Neural crest cell (in vitro differentiated cells): ENCODE measurements at places on chromosomes 1 and 21.

DNA sequence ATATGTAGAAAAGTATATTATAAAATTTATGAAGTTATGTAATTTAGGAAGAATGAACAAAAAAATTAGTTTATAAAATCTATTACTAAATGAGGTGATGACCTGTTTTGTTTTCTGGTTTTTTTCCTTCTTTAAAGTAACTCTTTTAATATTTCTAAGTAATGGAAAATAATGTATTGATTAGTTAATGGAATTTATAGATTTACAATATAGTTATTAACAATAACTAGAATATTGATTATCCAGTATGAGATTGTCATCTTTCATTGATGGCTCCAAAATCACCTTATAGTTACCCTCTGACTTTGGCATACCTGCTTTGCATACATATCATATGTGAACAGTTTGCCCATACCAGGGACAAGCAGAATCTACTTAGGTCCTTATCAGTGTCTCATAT is 23.4 kb downstream of the CAMSAP2 start:
- DNase-seq = no peak

DNA sequence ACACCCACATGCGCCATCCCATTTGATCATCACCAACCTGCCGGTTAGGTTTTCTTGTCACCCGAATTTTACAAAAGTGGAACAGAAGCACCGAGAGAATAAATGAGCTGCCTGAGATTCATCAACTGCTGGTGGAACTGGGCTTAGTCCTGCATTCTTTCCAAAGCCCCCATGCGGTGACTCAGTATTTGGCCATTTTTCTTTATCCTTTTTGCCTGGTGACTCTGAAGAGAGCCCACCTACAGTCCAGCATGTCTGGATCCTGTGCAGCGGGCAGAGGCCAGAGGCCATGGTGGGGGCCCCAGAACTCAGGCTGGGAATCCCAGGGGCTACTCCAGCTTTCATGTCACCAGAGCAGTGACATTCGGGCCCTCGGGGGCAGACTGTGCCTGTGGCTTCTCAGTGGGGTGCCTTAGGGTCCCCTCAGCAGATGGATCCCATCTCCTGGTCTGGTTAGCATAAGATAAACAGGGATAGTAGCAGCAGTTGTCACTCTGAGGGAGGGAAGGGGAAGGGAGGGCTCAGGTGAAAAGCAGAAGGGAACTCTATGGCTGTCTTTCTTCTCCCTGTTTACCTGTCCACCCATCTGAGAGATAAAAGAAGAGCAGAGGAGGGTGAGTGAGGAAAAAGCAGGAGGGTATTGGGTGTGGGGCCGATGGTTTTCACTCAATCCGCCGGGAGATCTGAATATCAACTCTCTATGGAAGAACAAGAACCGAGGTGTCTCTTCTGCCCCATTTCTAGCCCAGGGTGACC is 63.2 kb downstream of the KIF26B start:
- no peak for DNase-seq

DNA sequence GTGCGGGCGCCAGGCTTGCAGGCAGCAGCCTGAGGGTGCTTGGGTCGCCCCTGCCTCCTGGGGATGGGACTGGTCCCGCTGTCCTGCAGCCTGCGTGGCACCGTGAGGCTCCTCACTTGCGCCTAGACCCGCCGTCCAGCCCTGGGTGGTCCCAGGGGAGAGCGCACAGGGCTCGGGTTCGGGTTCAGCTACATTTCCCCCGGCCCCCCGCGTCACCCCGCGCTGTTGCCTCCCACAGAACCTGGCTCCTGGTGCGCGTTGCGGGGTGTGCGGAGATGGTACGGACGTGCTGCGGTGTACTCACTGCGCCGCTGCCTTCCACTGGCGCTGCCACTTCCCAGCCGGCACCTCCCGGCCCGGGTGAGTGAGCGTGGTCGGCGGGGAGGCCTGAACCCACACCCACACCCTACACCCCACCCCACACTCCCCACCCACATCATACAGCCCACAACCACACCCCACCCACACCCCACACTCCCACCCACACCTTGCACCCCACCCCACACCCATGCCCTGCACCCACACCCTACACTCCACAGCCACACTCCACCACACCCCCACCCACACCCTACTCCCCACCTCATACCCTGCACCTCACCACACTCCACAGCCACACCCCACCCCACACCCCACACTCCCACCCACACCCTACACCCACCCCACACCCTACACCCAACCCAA is 6.2 kb upstream of the PFKL start:
- DNase-seq = no peak

GRCh38 chr1:58648842-58649241 is 51.0 kb downstream of the MYSM1 start:
- DNase-seq = no peak

- peak; percentile 33 for DNase-seq
Observed at GRCh38 chr1:27527223-27527889, 37.4 kb upstream of the WASF2 start.

DNA sequence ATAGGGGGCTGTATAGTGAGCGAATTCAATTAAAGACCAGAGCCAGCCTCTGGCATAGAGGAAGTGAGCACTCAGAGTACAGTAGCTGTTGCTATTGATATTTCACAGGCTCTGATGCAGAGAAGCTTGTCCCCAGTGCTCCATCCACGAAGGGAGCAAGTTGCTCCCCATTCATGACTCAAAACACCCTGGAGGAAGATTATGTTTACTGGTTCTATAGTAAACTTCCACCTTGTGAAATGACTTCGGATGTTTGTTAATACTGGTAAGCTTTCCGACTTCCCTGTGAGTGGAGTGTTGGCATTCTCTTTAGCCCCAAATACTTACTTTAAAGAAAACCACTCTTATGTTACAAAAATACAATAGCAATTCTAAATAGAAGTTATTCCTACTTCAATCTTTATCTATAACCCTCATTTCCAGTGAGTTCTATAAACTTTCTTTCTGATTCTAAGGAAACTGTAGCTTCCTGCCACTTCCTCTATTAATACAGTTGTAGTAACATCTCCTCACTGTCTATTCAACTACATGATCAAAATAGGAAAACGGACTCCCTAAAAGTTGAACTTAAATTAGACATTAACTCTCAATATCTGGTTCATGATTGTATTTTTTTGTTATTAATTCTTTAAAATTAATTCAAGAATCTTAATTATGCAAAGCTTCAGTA is 46.4 kb downstream of the ZNF281 start:
- no peak for DNase-seq

DNA sequence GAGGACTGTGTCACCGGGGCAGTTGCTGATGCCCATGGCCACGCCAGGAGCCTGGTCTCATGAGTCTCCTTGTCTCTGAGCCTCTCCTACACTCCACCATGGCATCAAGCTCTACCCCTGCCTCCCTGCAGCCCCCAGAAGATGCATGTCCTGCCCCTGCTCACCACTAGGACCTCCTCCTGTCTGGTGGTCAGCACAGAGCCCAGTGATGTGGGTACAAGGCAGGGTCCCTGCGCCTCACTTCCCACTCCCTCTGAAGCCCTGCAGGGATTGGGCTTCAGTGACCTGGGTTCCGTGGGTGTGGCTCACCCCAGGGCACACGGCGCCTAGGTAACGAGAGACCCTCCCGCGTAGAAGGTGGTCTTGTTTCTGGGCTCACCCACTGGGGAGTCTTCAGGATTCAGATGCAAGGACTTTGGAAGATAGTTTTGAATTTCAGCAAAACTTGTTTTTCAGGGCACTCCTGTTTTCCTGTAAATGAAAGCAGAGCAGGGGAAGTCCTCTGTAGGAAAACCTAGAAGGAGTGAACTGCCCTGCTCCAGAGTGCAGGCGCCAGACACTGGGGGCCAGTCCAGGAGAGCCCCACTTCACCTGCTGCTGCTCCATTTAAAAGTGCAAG is 2.8 kb downstream of the COL18A1 start:
- DNase-seq = no peak

- no peak for DNase-seq
Observed at GRCh38 chr1:24281591-24281990, 37.6 kb upstream of the GRHL3 start.

- no peak for DNase-seq
Observed at GRCh38 chr1:218330043-218330623, 15.0 kb upstream of the TGFB2 start.

DNA sequence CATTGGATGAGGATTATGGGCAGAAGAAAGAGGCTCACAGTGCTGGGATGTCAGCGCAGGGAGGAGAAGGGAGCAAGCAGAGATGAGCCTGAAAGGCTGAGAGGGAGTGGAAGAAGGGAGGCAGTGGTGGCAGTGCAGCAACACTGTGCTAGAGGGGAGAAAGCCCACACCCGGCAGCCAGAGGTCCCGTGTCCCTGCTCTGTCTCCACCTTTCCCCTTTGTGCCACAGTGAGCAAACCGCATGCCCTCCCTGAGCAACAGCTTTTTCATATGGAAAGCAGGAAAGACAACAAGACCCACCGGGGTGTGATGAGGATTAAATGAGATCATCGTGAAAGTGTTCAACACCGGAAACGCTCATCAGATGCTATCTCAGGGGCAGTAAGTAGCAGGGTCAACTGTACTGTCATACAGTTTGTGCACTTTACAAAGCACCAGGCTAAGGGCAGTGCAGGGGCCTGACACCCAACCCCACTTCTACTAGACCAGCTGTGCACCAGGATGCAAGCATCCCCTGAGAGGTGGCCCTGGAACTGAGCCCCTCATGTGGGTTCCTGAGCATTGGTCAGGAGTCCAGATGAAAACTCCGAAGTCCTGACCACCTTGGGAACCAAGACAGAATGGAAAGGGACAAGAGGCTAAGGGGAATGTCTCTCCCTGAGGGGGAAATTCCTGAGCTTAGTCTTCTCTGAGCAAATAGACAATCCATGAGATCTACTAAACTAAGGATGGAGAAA is 9.1 kb downstream of the NHLH1 start:
- no peak for DNase-seq

DNA sequence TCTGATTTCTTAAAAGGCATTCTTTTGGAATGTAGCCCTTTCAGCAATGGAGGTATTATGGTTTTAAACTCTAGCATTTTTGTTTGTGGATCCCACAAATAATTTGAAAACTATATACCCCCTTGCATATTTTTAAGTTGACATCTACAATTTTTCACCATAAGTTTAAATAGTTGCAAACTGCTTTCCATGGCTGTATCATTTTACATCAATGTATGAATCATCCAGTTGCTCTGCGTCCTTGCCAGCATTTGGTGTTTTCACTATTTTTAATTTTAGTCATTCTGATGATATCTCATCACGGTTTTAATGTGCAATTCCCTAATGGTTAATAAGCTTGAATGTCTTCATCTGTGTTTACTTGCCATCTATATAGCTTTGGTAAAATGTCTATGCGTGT is 20.7 kb downstream of the DIPK1A start:
- DNase-seq = no peak

DNA sequence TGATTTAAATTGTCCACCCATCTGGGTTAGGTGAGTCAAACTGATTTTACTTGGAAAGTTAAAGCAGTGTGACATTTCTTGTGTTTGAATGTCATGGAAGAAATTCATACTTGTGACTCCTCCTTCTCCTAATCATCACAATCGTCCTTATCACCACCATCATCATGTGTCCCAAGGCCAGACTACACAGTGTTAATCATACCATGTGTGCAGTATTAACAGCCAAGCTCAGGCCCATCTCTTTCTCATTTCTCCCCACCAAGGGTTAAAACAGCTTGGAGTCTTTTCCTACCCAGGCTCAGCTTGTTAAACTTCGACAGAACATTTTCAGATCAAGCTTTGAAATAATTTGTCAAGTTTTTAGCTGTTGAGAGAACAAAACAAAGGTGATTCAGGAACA is 22.5 kb upstream of the PLA2G2E start:
- no peak for DNase-seq

DNA sequence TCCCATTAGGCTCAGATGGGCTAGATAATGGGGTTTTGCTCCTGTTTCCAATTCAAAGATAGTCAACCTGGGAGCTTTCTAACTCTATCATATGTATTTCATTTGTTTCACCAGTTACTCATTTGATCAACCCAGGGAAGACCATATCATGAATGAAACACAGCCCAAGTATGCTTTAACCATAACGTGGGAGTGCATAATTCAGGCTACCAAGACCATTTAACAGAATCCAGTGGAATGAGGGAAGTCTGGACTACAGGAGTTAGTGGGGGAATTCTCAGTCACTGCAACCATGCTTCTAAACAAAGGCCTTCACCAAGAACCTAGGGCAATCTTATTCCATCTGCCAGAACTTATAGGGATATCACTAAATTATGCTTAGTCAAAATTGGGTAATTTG is 15.0 kb upstream of the SLC16A1 start:
- DNase-seq = no peak

DNA sequence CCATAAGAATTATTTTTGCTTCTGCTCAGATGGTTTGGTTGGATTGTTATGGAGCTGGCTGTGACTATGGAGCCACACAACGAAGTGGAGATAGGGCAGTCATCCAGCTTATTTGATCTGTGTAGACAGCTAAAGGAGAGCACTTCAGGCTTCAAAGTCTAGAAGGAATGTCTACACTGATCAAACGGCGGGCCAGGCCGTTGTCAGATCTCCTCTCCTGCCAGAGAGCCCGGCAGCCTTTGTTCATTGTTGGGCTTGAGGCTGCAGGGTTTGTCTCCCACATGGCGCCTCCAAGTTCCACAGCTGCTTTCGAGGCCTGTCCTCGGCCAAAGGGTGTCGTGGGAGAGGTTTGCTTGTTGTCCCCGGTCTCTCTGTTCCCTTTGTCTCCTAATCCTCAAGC is 2.8 kb upstream of the STMN1 start:
- no peak for DNase-seq

GRCh38 chr1:218995091-218995665 is 178.5 kb upstream of the LYPLAL1 start:
- no peak for DNase-seq

DNA sequence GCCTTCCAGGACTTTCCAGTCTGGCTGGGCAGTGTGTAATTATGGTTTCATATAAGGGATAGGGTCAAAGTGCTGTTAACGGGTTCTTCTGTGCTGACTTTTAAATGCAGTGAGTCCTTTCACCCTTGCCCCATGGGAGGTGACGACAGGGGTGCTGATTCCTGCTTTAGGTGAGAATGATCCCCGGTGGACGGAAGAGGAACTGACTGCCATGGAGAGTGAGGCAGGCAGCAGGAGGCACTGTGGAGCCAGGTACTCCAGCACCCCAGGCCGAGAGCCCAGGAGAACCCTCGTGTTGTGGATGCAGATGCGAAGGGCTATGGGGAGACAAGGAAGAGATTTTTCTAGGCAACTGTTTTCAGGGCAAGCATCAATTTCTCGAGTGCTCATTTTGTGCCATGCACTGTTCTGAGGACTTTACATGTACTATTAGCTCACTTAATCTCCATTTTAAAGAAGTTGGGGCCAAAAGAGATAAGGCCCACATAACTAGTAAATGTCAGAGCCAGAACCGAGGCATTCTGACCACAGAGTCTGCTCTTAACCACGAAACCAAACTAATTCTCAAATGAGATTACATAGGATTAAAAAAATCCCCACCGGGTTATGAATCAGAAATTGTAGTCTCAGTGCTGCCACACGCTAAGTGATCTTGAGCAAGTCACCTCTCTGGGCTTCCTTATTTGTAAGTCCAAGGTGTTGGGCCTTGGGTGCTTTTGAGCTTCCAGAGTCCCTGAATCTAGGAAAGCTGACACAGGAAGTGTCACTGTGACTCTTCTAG is 28.2 kb downstream of the STPG1 start:
- DNase-seq = no peak

- no peak for DNase-seq
Observed at GRCh38 chr1:166270476-166271150, 103.8 kb upstream of the FAM78B start.

GRCh38 chr1:220031287-220031686 is 15.0 kb downstream of the EPRS1 start:
- DNase-seq = no peak

- DNase-seq = no peak
Observed at GRCh38 chr21:26115899-26116298, 54.7 kb downstream of the APP start.
